ENCODE measurements at places on chromosomes 1 and 21.

DNA sequence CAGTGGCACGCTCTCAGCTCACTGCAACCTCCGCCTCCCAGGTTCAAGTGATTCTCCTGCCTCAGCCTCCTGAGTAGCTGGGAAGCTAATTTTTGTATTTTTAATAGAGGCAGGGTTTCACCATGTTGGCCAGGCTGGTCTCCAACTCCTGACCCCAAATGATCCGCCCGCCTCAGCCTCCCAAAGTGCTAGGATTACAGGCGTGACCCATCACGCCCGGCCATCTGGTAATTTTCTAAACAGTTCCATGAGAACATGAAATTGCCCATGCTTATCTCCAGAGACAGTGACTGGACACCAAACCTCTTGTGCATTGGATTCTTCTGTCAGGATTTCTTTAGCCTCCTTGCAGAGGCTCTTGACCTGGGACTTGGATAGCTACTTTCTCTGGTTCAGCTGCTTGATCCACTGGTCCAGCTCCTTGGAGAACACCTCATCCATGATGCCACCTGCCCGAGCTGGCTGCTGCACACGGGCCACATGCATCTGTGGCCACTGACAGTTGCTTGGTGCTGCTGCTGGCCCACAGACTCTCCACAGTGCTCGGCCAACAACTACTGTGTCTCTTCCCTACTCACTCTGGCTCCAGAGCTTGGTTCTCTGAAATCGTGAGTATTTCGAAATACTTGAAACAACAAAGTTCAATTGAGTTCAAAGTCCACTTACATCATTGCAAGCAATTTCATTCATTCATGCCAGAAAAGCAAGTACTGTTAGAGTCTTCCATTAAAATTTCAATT lies 40.0 kb upstream of the CTPS1 start:
- DNase-seq: peak; percentile 67

- DNase-seq: no peak
These were observed 9.7 kb upstream of the PKNOX1 start for GRCh38 chr21:42964546-42965210.

- no peak for DNase-seq
These were observed 13.1 kb upstream of the KCNQ4 start for GRCh38 chr1:40770296-40771070.

- no peak for DNase-seq
These were observed 18.9 kb upstream of the GPR153 start for GRCh38 chr1:6279613-6280383.

- no peak for DNase-seq
These were observed 5.3 kb downstream of the CHD1L start for GRCh38 chr1:147247656-147248238.

Measured in inflammatory macrophage treated with lipopolysaccharide for 4 hours (primary cell).